NCI-H2081 treated with DMSO at 0.1 percent for 48 hours (cell line): ENCODE measurements at places on chromosomes 6 and 20.
A peak's percentile ranks its signal among the peaks of the same experiment; 100 is the strongest.

DNA sequence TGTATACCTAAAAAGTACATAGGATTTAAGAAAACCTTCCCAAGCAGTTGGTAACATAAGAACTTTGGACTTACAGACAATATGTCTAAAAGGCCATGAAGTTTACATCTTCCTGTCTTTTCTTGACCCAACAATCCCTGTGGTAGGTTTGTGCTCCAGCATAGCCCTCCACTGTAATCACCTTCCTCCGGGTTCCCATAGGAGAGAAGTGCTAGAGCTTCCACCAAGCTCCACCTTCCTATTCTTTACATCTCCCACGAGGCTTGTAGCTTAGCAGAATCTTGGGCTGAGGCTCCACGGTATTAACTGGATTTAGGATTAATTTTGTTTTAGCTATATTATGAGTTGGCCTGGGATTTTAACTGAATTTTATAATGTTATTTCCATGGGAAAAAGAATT, 23.3 kb downstream of the ADGRG6 start:
- DNase-seq = no peak

GRCh38 chr6:111605100-111605751, 452 bp downstream of the TRAF3IP2 start:
- DNase-seq = no peak

GRCh38 chr20:63736893-63737694, 630 bp downstream of the LIME1 start:
- DNase-seq = no peak

DNA sequence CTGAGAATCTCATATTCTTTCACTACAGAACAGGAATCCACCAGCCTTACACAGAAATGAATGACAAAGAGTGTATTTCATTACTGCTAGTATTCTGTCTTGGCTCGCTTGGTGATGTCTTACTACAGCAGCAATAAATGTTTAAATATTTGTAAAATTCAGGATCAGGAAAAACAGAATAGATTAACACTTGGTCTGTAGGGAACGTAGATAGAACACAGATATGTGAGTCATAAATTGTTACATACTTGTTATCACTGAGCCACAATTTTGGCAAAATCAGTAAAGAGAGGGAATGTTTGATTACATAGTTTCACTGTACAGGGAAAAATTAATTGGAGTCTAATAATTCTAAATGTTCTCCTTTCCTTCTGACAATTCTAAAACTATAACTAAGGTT, 11.0 kb downstream of the SHPRH start:
- no peak for DNase-seq

- DNase-seq = no peak
Observed at GRCh38 chr6:36076178-36077063, 48.8 kb downstream of the MAPK14 start.

DNA sequence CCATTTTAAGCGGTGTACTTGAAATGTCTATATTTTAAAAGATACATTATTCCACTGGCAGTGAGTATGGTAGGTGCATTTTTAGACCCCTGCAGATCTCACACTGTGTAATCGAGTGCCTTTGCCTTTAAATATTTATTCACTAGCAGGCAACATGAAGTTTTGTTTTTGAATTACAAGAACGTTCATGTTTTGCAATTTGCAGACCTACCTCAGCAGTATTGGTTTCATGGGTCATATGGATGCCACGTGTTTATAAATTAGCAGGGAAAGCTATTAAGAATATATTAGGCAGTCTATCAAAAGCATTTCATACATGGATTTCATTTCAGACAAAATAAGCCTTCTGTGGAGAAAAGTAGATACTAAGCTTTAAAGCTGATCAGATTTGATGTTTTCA, 7.2 kb downstream of the MAP3K4 start:
- no peak for DNase-seq

- peak; percentile 62 for DNase-seq
Observed at GRCh38 chr6:9250852-9251251, 815.5 kb upstream of the SLC35B3 start.

DNA sequence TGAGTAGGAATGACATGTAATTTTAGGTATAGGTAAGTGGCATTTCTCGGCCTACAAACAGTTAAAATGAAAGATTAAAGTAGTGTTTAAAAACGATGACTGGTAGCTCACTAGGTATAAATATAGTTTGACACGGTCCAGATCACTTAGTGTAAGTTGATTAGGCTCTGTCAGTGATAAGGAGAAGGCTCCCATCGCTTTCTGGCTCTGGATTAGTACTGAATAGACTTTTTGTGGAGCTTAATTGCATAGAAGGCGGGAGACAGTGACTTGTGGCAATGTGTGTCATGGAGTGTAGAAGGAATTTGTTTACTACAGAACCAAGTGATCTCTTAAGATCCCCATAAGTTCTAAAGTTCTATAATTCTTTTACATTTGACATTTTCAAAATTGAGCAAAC, 6.7 kb downstream of the PYGB start:
- DNase-seq = no peak
